IPS DF 19.7 (cell line): ENCODE measurements at places on chromosomes 5 and 9.

- DNase-seq, result no peak
Measured at GRCh38 chr5:168118042-168118668, 173.3 kb upstream of the WWC1 start.

- DNase-seq, result no peak
Measured at GRCh38 chr5:132778129-132778528, 1.1 kb upstream of the SEPTIN8 start.

- DNase-seq, result no peak
Measured at GRCh38 chr9:16268067-16268881, 602.2 kb downstream of the BNC2 start.

GRCh38 chr5:161544350-161544765 is 2.2 kb downstream of the GABRB2 start:
- DNase-seq, result peak; percentile 42
